Right ventricle myocardium superior (tissue), 1 donor: ENCODE measurements at places on chromosomes 1 and 21.

DNA sequence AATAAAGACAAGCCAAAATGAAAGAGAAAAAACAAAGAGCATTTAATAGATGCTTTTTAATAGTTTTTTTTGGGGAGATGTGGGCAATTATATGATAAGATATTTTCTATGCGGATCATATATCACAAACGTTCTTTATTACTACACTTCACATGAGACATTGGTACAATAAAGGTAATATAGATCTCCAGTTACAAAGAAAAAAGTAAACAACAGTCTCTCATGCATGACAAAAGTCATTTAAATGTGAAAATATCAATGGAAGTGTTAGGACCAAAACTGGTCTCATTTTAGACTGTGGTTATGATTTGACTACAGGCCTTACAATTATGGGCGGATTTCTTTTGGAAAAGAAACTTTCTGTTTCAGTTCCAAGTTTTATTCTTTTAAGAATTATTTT lies 687.0 kb downstream of the ADGRL2 start:
- no peak for DNase-seq

- DNase-seq = no peak
Measured at GRCh38 chr1:98662356-98662670, 792 bp downstream of the SNX7 start.

GRCh38 chr1:32611859-32612188 lies 38.5 kb downstream of the ZBTB8OS start:
- no peak for DNase-seq

- DNase-seq = no peak
Measured at GRCh38 chr1:67594764-67595163, 90.2 kb upstream of the GADD45A start.

- DNase-seq = no peak
Measured at GRCh38 chr1:4072481-4073153, 172.5 kb upstream of the C1orf174 start.

GRCh38 chr1:168598125-168598524 lies 21.7 kb downstream of the XCL1 start:
- DNase-seq = no peak

DNA sequence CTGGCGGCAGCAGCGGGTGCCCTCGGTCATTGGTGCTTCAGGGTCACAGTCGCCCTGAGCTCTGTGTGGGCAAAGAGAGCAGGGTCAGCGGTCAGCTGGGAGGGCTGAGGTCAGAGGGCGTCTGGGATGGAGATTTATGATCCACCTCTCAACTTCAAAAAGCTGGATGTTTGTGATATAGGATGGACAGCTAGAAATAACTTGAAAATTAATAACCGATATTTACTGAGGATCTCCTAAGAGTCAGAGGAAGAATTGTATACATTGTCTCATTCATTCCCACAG lies 2.0 kb downstream of the LEFTY1 start:
- no peak for DNase-seq

DNA sequence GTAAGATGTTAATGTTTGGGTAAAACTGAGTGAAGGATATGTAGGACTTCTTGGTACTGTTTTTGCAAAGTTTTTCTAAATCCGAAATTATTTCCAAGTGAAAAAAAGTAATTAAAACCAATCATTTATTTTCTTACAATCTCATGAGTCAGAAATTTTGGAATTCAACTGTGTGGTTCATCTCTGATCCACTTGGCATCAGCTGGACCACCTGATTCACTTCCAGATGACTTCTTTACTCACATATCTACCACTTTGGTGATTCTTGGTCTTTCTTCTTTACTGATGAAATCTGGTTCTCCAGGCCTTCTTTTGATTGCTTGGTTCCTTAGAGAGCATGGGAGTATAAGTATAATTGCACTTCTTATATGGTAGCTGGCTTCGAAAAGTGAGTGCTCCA lies 254.9 kb upstream of the CACYBP start:
- DNase-seq = no peak

GRCh38 chr1:16088351-16088911 lies 15.0 kb upstream of the FAM131C start:
- DNase-seq = no peak

DNA sequence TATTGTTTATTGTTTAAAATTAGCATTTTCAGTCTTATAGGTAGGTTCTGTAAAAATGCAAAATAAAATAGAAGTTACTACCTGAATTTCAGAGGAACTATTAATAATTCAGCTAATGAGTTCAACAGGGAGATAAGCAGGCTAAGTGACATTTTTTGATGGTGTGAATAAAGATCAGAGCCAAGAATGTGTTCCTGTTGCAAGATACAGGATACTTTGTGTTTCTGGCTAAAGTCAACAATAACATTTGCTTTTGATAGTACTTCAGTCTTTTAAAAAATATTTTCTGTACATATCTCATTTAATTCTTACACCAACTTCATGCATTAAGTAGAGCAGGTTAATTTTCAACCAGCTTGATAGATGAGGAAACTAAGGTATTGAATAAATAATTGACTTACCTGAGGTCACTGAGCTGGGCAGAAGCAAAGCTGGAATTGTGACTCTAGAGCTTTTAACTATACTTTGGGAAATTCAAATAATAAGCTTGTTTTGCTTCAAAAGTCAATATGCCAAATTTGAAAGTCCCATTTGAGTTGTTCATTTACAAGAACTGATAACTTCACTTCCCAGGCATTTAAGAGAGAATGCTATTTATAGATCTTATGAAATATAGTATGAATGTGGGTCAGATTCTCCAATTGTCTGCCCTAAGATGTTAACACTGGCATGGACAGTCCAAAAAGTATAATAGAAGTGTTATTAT lies 6.0 kb downstream of the GORAB start:
- no peak for DNase-seq

DNA sequence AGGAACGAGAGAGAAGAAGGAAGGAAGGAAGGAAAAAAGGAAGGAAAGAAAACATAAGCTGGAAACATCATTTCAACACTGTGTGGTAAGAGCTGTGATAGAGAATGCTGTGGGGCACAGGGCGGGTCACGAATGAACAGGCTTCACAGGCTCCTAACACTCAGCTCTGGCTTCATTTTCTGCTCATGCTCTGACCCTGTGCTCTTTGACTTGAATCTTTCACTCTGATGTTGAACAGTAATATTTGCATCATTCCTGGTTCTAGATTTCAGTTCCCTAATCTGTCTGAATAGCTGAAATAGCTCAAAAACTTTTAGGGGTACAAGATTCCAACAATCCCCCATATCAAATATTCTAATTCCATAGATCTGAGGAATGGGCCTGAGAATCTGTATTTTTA lies 207.3 kb downstream of the LHX8 start:
- no peak for DNase-seq

GRCh38 chr1:233337505-233337904 lies 10.0 kb downstream of the MAP3K21 start:
- no peak for DNase-seq

DNA sequence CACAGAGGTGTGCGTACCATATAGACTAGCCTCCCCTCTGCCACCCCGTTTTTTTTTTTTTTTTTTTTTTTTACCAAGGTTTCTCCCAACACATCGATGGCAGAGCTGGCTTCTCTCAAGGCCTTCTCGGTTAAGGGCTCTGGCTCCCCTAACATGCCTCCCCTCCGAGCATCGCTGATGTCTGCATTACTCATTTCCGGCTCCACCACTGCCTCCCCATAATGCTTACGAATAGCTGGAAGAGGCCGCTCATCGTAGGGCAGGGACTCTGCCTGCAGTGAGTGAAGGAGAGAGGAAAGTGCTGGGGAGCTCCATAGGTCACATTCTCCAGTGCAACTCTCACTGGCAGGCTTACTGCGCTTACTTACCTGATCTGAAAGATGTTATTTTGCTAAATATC lies 20.6 kb downstream of the CEP104 start:
- DNase-seq = no peak

- DNase-seq = no peak
Measured at GRCh38 chr1:111332190-111332589, 41.5 kb downstream of the CHIA start.

- no peak for DNase-seq
Measured at GRCh38 chr1:59409986-59410385, 113.1 kb downstream of the FGGY start.

- DNase-seq = no peak
Measured at GRCh38 chr1:106072909-106073600, 983.4 kb upstream of the PRMT6 start.

DNA sequence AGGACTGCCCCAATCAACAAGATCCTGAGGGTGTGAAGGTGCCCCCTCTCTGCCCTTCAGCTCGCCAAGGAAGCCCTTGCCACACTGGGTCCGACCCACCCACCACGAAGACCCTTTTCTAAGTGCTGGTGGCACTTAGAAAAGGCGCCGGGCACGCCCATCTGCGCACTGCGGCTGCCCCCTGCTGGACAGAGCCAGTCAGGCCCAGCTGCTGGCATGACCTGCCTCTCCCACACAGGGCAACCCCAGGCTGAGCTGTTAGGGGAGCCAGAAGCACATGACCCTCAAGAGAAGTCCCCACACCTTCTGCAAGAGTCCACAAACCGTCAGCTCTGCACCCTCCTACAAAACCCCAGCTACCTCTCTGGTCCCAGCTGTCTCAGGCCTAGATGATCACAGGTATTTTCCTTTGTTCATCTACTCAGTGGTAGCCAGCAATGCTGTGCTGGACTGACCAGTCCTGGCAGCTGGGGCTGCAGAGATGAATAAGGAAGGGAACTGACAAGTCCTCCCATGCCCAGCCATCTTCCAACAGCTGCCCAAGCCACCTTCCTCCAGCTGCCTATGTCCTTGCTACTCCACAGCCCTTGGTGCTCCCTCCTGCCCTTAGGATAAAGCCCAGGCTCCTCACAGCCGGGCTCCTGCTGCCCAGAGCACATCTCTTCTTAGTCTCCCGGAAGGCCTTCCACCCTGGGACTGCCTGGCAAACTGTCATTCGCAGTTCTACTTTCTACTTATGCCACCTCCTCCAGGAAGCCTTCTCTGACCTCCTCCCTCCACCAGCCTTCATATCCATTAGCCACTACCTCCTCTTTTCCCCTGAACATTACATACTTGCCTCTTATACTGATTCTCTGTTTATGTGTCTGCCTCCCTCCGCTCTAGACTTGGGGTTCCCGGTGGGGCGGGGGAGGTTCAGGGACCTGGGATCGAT lies 39.8 kb upstream of the ZC3H12A start:
- peak; percentile 84 for DNase-seq

DNA sequence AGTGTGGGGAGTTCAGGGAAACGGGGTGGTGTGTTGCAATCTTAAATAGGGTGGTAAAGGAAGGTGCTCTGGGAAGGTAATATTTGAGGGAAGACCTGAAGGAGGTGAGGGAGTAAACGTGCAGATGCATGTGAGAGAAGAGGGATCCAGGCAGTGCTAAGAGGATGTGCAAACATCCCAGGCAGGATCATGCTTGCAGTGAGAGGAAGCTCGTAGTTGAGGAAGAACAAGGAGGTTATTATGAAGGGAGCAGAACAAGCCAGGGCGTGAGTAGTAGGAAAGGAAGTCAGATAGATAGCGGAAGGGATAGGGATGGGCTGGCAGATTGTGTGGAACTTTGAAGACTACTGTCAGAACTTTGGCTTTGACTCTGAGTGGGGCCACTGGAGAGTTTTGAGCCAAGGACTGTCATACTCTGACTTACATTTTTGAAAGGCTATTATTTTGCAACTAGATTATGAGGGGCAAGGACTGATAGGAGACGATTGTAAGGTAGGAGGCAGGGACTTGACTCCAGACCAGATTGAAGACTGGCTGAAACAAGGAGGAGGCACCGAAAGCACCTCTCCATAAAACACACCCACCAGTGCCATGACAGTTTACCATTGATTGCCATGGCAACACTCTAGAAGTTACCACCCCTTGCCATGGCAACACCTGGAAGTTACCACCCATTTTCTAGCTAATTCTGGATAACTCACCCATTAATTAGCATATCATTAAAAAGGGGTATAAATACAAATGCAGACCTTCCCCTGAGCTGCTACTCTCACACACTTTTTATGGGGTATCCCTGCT lies 67.0 kb downstream of the XCL2 start:
- DNase-seq = no peak

DNA sequence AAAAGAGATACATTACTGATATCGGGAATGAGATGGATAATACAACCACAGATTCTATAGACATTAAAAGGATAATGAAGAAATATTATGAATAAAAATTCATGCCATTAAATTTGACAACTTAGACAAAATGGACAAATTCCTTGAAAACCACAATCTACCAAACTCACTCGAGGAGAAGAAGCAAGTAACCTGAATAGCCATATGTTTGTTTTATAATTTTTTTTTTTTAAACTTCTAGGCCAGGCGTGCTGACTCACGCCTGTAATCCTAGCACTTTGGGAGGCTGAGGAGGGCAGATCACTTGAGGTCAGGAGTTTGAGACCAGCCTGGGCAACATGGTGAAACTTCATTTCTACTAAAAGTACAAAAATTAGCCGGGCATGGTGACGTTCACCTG lies 327.9 kb downstream of the VAV3 start:
- no peak for DNase-seq

DNA sequence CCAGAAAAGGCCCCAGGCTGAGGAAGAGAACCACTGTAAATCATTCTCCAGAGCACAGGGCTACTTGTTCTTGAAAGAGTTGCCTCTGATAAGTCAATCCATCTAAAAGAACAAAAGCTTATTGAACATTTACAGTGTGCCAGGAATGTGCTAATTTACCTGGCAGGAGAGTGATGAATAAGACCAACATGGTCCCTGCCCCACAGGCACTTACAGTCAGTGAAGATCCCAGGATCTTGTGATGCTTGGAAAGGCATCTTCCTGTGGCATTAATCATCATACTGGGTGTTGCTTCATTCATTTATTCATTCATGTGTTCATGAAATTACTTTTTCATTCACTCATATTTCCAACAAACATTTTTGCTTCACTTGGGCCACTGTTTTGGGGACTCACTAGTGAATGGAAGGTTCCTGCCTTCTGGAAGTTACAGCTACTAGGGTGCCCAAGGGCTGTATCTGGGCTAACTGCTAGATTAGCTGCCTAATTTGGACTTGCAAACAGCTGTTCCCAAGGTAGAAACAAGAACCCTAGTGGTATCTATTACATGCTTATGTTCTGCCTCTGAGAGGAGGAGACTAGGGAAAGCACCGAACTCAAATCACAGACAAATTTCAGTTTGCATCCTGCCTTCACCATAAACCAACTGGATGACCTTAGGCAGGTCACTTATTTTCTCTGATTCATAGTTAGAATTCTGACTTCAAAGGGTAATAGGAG lies 133.5 kb downstream of the CLIC6 start:
- DNase-seq = no peak

- DNase-seq = no peak
Measured at GRCh38 chr1:52707927-52708655, 9.9 kb upstream of the COA7 start.

- no peak for DNase-seq
Measured at GRCh38 chr1:178283409-178283808, 189.5 kb downstream of the RASAL2 start.

GRCh38 chr1:185813401-185813979 lies 79.3 kb downstream of the HMCN1 start:
- DNase-seq = no peak
